ENCODE measurements at places on chromosomes 3 and 15. TPM values are rescaled to one million over a fixed set of nuclear protein-coding genes. Genes with fewer than 3 reads are reported as not detected.

GRCh38 chr3:102483556-102483955 is 48.7 kb downstream of the ZPLD1 start:
- DNase-seq, result no peak

GRCh38 chr3:11718637-11719405 is 75.1 kb upstream of the VGLL4 start:
- no peak for DNase-seq

DNA sequence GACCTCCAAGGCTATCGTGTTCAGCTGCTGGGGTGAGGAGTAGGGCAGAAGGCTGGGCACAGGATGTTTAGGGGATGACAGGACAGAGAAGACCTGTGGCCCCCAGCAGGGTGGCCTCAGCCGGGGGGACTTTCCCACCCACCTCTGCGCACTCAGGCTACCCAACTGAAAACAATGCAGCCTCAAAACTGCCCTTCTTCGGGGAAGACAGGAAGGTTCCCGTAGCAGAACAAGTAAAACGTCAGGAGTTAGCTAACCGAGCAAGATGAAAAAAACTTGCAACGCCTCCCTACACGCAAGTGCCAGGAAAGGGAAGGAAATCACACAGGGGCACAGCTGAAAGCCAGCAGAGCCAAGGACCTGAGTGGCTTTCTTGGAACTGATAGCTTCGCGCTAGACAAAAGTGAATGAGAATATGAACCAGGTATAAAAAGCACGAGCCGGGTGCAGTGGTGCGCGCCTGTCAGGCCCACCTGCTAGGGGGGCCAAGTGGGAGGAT is 38.4 kb upstream of the FURIN start:
- no peak for DNase-seq

DNA sequence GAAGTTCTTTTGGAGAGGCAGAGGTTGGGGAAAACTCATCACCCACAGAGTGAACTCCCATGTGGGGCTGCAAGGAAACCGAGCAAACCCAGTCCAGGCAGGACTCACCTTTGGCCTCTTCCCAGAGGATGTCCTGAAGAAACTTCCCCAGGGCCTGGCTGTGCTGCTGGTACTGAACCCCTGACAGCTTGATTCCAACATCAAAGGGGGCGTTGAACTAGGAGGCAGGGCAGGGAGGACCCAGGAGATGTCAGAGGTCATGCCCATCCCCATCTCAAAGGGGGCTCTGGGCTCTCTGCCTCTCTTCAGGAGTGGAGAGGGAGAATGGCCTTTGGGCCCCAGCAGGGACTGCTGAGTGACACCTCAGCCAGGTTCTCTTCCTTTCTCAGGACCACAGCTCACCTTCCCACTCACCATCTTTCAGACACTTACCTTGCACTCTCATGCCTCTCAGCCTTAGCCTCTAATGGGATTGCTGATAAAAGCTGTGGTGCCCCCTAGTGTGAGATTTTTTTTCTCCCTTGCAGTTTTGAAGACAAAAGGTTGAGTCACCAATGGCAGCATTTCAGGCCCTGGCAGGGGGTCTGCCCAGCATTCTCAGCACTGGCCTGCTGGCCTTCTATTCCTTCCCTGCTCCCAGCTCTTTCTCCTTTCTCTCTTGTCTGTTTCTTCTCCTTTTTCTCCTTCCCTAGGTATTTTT is 6.0 kb downstream of the GHRL start:
- DNase-seq, result no peak

NOX5 gene
- total RNA-seq, result under 0.01 TPM

- no peak for DNase-seq
Observed at GRCh38 chr15:44427756-44428724, 611 bp downstream of the CTDSPL2 start.

THAP10 gene
- 2.9 TPM for total RNA-seq

DNA sequence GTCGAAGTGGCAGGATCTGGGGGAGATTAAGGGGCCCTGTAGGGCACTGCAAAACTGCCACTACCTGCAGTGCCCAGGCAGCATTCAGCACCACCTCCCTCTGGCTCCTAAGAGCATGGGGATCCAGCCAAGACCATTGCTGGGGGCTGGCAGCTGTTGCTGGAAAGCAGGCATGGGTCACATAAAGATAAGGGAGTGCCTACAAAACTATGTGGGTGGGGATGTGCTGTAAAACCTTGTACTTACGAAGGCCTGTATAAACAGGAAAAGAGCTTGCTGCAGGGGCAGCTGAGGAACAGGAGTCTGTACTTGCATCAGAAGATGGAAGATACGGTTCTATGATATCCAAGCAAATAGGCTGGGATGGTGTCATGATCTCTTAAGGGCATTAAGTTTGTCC is 27.1 kb downstream of the IL20RB start:
- no peak for DNase-seq

- DNase-seq, result no peak
Observed at GRCh38 chr3:159128628-159129027, 326.8 kb downstream of the MFSD1 start.

DNA sequence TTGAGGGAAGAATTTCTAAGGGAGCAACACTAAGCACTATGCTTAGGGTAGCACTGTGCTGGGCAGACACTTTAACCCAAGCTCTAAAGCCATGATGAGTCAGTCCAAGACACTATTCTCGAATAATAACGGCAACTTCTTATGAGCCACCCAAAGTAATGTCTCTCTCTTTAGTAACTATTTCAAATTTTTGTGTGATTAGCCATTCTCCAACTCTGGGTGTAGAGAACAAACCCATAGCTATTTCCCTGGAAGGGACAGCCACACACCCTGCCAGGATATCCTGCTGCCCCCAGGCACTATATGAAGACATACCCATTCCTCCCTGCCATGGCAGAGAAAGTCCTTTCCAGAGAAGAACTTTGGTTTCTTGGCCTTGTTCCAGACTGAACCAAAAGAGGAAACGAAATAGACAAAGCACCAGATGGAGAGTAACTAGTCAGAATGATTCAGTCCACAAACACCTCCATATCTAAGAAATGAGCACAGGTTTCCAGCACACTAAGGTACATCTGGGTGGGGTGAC is 384.9 kb upstream of the THBS1 start:
- no peak for DNase-seq

- no peak for DNase-seq
Observed at GRCh38 chr15:70050441-70050840, 47.3 kb downstream of the TLE3 start.

DNA sequence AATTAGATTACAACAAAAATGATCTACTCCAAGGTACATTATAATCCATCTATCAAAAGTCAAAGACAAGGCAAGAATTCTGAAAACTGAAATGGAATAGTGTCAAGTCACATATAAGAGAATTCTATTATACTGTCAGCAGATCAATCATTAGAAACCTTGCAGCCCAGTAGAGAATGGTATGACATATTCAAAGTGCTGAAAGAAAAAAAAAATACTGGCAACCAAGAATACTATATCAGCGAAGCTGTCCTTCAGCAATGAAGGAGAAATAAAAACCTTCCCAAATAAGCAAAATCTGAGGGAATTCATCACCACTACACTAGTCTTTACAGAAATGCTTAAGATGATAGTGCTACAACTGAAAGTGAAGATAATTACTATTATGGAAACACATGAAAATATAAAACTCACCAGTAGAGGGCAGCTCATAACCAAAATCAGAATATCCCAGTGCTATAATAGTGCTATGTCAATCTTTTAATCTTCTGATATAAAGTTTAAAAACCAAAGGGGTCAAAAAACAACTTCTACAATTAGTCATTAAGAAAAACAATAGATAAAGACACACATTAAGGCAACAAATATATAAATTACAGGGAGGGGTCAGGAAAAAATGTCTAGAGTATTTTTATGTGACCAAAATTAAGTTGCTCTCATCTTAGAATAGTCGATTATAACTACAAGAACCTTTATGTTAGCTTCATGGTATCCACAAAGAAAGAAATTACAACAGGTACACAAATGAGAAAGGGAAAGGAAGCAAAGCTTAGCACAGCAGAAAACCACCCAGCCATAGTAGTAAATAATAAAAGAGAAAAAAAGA is 190.7 kb upstream of the CNTN6 start:
- DNase-seq, result no peak

DNA sequence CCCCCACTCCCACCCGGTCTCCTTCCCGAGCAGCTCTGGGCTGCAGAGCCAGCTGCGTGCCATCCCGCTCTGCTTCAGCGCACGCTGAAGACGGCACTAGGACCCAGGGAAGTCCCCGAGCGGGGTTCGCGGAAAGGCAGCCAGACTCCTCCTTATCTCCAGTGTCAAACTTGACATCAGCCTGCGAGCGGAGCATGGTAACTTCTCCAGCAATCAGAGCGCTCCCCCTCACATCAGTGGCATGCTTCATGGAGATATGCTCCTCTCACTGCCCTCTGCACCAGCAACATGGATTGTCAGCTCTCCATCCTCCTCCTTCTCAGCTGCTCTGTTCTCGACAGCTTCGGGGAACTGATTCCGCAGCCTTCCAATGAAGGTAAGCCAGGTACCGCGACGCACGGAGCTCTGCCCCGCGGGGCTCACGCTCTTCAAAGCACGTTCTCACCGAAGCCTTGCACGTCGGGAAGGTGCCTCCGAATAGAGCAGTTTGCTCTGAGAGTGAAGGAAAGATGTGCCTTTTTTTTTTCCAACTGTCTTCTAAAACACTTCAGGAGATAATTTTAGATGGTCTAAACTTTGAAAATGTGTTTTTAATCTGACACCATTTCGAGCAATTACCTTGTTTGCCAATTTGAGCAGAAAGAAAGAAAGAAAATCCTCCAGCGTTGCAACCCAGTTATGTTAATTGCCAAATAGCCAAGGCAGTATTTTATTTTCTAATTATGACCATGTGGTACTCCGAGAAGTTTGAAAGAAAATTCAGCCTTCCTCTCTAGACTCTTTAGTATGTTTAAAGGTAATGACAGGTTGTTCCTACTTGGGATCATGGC is at the start of gene EPHA3:
TSS of gene EPHA3 (plus strand) at position 161 of the 830 bp plus-strand sequence. CDS start at position 289, 128 bp downstream.
- no peak for DNase-seq

- DNase-seq, result no peak
Observed at GRCh38 chr3:49263159-49263889, 13.7 kb downstream of the C3orf62 start.

ADAMTSL3 gene
- total RNA-seq, result 20.0 TPM

DZIP1L gene
- 13.1 TPM for total RNA-seq

CCDC80 gene
- 34.7 TPM for total RNA-seq

GRCh38 chr3:41532976-41533375 is 333.7 kb downstream of the CTNNB1 start:
- no peak for DNase-seq

- no peak for DNase-seq
Observed at GRCh38 chr15:59400103-59400813, 27.6 kb upstream of the MYO1E start.

CTXN2 gene
- total RNA-seq, result 0.11 TPM

DNA sequence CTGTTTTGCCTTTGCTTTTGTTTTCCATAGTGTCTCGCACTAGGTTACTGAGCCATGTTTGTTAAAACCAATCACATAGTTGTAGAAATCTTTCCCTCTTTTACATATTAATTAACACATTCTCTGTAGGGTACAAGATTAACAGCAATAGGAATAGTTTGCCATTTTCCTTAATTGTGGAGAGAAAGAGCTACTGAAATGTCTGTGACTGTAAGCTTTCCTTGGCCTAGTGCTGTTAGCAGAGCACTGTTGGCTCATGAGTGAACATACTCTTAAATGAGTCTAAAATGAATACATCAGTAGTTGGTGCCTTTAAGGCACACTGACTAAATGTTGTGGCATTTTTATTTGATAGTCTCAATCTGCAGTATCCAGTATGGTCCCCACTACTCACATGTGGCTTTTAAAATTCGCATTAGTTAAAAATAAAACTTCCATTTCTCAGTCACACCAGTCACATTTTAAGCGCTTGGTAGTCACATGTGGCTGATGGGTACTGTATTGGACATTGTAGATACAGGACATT is 28.2 kb downstream of the CHD2 start:
- no peak for DNase-seq

WDR76 gene
- total RNA-seq, result 10.5 TPM

COL6A5 gene
- total RNA-seq, result not detected

GRCh38 chr15:73293773-73294172 is 75.0 kb downstream of the HCN4 start:
- DNase-seq, result no peak

EXOG gene
- total RNA-seq, result 33.6 TPM
